NCI-H526 (cell line): ENCODE measurements at places on chromosomes 3 and 15.
A peak's percentile ranks its signal among the peaks of the same experiment; 100 is the strongest.

DNA sequence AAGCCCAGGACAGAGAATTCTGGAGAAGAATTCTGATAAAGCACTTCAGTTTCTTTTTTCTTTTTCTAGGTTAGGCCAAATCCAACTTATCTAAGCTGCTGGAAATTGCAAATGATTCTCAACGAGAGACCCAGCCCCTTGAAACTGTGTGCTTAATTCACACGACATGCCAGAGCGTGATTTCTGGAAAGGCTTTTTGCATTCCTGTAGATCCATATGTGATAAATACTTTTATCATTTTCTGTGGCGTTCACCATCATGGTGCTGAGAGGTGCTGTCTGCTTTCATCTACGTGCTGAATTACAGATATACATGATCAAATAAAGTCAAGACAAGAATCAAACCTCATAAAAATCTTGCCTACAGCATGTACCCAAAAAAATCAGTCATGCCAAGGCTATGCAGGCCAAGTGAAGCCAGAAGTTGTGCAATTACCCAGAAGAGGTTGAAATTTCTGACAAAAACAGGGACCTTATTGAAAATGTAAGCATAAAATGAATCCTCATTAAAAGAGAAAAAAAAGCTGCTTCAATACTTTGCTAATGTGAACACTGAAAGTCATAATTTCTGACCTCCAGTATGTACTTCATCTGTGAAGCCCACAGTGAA is 10.8 kb upstream of the MEF2A start:
- DNase-seq: no peak

DNA sequence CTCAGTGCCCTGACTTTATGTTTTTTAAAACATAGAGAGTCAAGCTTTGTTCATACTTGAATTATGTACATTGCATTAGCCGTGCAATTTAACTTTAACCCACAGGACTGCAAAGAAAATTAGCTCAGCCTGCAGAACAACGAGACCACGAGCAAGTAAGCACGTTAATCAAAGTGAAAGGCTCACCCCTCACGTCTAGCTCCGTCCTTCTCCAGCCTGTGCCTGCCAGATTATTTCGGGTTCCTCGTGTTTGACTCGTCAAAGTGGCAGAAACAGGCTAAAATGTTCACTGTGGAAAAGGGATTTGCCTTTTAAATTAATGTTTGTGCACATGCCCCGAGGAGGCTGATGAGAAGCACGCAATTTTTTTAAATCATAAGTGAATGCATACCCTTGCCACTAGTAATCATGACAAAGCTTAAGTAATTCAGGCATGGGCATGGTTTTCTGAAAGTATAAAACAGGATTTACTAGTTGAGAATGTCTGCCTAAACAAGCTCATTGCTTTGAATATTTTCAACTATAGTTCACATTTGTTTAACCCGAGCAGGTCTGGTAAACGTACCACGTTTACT is 15.3 kb downstream of the ZBTB38 start:
- DNase-seq: peak; percentile 85

- DNase-seq: no peak
Observed at GRCh38 chr15:50531766-50532165, 14.7 kb downstream of the USP50 start.

- no peak for DNase-seq
Observed at GRCh38 chr3:81315030-81315429, 446.4 kb downstream of the GBE1 start.

GRCh38 chr3:179769411-179770247 is 116.8 kb downstream of the USP13 start:
- no peak for DNase-seq

- DNase-seq: no peak
Observed at GRCh38 chr3:71726146-71726545, 944 bp upstream of the EIF4E3 start.

DNA sequence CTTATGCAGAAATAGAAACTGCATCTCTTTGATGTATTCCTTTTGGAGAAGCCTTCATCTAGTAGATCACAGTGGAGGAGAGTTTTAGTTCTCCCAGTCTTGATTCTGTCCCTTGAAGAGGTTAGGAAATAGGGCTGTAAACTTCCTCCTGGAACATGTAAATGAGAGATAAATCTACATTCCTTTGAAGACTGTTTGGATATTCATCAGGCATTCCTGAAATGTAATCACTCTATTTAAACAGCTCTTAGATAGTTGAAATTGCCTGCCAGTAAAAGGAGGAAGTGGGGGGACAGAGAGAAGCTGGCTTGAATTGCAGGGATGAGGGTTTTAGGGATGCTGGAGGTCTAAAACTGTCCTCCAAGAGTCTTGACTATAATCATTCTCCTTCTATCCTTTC is 254.3 kb upstream of the LRRC3B start:
- DNase-seq: no peak

- no peak for DNase-seq
Observed at GRCh38 chr3:69967156-69967555, 32.4 kb upstream of the SAMMSON start.

DNA sequence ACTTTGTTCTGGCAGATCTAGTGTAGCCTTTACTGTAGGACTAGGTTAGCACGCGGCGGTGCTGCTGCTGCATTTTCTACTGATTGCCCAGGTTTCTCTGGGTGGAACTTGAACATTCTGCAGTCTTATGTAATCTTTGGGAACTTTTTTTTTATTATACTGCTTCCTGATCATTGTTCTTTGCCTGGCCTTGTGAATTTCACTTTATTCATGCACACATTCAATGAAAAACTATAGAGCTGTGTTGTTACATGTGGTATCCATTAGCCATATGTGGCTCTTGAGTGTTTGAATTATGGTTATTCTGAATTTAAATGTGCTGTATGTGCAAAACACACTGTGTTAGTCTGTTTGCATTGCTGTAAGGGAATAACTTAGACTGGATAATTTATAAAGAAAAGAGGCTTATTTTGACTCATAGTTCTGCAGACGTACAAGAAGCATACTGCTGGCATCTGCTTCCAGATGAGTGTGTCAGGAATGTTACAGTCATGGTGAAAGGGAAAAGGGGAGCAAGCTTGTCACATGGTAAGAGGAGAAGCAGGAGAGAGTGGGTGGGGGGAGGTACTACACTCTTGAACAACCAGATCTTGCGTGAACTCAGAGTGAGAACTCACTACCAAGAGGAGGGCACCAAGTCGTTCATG is 26.5 kb downstream of the MEF2A start:
- no peak for DNase-seq

- DNase-seq: no peak
Observed at GRCh38 chr3:55923207-55923606, 436.1 kb upstream of the WNT5A start.

- DNase-seq: no peak
Observed at GRCh38 chr15:90823455-90823974, 44.9 kb upstream of the FURIN start.

DNA sequence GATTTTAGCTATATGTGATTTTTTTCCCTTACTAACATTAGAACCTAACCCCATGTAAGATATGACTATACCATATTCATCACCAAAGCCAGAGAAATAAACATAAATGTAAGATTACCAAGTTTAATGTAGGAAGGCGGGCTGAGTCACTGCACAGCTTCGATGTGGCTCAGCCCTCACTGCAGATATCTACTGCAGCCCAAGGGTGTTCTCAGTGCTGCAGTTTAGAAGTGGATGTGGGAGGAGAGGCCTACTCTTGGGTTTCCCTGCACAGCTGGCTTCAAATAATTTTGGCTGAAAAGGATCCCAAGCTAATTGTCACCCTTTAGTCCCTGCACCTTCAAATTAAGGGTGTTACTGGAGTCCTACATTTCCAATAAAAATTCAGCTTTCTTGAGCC is 9.3 kb downstream of the ARPP19 start:
- no peak for DNase-seq

GRCh38 chr3:49869525-49870126 is at the start of gene CAMKV:
Gene CAMKV, minus strand, starts transcription at chr3:49869906. Its CDS starts 7,518 bp downstream, at chr3:49862388.
- DNase-seq: peak; percentile 63

GRCh38 chr3:5078151-5078550 is 43.9 kb upstream of the ARL8B start:
- no peak for DNase-seq

DNA sequence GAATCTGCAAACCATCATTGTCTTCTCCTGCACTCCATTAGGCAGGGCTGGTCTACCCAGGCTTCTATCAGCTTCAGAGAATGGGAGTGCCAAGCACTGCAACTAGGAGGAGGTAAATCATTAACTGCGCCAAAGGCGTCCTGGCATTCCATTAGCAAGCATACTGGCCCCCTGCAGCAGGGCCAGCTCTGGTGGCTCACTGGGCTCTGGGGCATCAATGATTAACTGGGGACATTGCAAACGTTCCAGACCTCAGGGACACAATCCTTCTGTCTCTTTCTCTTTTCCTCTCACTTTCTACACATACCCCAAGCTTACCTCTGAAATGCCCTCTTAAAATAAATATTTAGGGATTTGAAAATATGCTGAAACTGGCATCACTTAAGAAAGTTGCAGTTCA is 129.0 kb downstream of the MYLK start:
- peak; percentile 64 for DNase-seq
